Heart right ventricle (tissue), 16 donors: ENCODE measurements at places on chromosomes 13 and 19.
A peak's percentile ranks its signal among the peaks of the same experiment; 100 is the strongest.

DNA sequence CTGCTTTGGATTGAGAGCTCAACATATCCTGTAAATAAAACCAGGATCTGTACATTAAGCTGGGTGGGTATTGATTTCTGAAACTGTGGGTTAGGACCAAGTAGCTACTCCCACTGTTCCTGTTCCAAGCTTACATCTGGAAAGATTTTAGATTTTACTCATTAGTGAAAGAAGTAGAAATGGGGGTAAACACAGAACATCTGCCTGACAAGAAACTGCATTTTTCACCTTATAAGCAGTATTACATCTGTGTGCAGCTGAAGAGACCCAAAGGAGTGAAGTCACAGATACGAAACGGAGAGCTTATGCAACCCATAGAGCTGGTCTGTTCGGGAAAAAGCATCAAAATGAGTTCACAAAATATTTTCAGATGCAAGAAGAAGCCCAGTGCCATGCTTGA, 235.2 kb downstream of the SLITRK5 start:
- DNase-seq, result no peak

DNA sequence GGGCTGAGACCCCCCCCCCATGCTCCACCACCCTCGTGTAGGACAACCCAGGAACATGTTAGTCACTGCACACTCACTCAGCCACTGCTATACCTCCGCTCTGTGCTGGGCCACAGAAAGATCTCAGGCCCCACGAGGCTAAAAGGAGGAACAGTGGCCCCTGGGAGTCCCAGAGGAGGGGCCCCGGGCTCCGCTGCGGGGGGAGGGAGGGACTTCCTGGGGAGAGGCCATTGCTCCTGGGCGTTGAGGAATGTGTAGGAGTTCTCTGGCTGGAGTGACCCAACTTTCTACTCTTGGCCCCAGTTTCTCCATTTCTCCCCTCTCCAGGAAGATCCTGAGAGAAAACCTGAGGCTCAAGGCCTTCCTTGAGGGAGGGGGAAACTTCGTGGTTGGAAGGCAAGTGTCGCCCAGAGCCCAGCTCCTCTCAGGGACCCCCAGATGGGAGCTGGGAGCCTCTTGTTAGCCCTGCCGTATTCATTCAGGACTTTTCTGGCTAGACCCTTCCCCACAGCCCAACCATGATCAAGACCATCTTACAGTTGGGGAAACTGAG, 13.6 kb downstream of the ONECUT3 start:
- no peak for DNase-seq

DNA sequence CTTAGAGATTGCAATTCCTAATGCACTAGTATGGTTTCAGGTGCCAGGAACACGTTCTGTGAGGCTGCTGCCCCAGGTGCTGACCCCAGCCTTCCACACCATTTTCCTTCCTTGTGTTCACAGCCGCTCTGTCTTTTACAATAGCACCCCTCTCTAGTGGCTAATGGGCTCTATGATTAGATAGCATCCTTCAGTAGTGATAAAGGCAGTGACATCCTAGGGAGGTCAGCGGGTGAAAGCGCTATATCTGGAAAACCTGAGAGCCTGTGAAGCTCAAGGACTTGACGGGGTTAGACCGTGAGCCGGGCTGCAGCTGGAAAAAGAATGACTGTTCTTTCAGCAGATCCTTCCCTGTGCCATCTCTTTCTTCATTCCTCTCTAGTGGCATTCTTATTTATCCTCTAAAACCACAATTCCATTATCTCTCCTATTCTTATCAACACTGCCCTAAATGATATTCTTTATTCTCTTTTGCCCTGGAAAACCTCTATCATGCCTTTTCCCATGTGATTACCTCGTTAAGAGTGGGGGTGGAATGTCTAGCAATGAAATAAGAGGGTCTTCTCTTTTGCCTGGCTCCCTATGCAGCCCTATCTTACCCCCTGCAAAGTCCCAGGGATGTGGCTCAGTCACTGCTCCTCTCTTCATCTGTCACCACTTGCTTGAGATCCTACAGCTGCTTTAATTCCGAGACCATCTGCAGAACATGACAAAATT, 21.8 kb downstream of the ALOX5AP start:
- no peak for DNase-seq

GRCh38 chr13:42396501-42396900, 124.5 kb downstream of the AKAP11 start:
- no peak for DNase-seq

- DNase-seq, result peak; percentile 50
Observed at GRCh38 chr19:872266-872951, 12.9 kb downstream of the CFD start.

DNA sequence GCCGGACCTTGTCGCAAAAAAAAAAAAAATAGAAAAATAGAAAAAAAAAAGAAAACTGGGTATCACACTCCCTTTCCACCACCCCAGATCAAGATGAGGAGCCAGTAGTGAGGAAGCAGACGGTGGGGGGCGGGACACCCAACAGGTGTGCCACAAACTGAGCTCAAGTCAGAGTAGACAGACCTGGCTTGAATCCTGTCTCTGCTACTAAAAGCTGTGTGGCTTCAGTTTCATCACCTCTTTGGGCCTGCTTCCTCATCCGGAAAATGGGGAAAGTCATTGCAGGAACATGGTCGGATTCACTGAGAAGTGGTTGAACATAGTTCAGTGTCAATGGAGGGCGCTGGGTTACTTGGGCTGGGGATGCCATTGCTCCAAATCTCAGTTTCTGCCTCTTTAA, 2.9 kb downstream of the HIF3A start:
- DNase-seq, result no peak

- DNase-seq, result no peak
Observed at GRCh38 chr13:81314461-81314860, 973.5 kb upstream of the SPRY2 start.

- no peak for DNase-seq
Observed at GRCh38 chr19:23799321-23799720, 40.6 kb upstream of the ZNF681 start.

DNA sequence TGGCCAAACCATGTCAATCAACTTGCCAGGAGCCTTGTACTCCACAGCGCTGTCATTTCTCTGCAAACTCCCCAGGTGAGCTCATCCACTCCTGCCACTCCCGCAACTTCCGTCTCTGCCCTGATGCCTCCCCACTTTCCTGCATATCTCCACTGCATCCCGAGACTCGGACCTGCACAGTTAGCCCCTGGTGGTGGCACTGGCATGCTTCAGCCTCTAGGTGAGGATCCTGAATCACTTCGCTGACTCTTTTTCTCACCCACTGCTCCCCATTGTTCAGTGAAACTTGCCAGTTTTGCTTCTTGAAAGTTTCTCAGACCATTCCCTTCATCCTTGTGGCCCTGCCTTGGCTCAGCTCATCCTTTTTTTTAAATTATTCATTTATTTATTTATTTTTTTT, 3.4 kb upstream of the CTU1 start:
- no peak for DNase-seq

DNA sequence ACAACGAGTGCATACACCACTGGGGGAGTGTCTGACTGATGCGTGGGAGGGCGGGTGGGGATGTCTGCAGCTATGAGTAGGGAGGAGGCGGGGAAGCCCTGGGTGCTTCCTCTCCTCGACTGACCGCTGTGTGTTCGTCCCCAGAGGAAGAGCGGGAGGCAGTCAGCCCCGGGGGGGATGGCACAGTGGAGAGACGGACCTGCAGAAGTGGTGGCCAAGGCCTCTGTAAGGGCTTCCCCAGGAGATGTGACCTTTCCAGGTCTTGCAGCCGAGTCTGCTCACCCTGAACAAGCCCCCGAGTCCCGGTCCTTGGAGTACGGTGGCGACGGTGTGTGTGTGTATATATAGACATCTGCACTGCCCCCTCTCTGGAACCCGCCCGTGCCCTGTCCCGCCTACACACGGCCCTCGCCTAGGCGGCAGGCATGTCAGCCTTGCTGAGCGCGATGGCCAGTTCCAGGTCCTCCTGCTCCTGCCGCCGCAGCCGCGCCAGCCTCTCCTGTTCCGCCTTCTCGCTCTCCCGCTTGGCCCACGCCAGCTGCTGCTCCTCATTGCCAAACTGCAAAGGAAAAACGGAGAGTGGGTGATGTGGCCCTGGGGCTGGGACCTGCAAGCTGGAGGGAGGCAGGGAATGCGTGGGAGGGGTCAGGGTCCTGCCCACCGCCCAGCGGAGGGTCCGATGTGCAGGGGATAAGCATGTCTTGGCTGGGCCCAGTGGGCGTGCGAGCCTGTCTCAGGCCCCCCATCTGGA, 30.8 kb downstream of the KLF2 start:
- peak; percentile 42 for DNase-seq

DNA sequence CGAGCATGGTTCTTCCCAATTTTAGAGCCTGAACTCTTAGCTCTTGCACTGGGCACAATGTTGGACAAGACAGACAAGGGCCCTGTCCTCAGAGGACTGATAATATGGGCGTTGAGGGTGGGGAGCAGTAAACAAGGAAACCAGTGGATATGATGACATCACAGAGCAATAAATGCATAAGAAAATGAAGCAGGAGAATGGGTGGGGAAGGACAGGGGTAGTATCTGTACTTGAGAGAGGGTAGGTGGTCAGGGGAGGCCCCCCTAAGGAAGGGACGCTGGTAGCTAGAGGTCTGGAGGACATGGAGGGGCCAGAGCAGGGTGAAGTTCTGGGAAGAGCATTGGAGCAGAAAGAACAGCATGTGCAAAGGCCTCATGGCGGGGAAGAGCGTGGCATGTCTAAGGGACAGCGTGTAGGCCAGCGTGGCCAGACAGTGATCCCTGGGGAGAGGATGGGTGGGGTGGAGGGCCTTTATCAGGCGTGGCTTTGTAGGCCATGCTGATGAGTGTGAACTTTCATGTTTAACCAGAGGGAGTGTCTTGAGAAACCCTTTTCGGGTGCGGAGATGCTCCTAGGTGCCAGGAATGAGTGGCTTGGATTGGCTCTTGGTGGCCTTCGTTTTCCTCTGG, 15.1 kb upstream of the ZNF536 start:
- no peak for DNase-seq

- DNase-seq, result no peak
Observed at GRCh38 chr13:27789495-27790303, 2.6 kb upstream of the GSX1 start.

DNA sequence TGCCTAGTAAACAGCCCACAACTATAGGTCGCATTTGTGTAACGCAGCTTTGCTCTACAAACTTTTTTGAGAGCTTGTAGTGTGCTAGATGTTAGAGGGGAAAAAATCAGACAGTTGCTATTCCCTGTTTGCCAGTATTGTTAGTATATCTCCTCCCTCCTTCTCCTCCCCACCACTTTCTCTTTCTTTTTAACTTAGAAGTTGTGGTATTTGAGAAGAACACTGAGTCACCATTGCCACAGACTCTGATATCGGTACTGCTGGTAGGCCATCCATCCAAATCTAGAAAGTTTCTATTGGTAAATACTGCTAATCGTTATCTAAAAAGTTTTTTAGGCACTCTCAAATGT, 666 bp downstream of the POMP start:
- DNase-seq, result no peak

- no peak for DNase-seq
Observed at GRCh38 chr13:43085545-43085944, 62.2 kb downstream of the DNAJC15 start.

DNA sequence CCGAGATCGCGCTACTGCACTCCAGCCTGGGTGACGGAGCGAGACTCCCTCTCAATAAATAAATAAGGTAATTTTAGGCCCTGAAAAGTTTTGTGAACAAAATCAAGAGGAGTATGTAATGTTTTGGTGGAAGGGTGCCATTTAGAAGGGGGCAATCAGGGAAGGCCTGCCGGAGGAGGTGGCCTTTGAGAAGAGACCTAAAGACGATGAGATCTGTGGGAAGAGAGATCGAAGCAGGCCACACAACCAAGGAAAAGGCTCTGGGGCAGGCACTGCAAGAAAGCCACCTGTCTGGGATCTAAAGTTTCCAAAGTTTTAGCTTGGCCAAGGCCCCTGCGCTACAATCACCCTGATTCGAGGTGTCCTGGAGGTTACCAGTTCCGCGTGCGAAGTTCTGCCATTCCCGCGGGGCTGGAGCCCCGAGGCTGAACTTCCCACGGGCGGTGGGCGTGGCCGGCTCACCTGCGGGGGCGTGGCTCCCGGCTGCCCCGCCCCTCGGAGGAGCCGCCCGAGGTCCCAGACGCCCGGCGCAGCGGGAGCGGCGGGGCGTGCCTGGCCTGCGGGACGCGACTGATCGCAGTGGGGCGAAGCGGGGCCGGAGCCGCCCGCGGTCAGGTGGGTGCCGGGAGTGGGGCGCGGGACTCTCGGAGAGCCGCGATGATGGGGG, at the start of gene KLC3:
Gene KLC3 (plus strand): TSS at position 519 of the 667 bp plus-strand sequence. CDS start 4,792 bp downstream, outside the sequence.
- no peak for DNase-seq

GRCh38 chr13:76455960-76456359, 430.2 kb downstream of the KCTD12 start:
- no peak for DNase-seq

DNA sequence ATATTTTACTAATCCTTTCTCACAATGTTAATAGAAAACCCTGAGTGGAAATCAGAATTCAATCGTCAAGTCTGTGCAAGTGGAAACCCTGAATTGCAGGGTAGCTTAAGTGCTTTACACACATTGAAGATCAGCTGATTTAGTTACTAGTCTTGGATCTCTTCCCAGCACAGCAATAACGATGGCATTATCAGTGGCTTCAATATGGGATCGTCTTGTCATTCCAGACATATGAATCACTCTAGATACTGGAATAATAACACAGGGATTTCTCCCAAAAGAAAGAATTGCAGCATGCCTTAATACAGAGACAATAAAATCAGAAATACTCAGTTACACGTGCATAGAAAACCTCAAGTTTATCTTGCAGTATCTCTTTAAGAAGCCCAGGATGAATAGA, 12.6 kb upstream of the METTL21C start:
- no peak for DNase-seq

DNA sequence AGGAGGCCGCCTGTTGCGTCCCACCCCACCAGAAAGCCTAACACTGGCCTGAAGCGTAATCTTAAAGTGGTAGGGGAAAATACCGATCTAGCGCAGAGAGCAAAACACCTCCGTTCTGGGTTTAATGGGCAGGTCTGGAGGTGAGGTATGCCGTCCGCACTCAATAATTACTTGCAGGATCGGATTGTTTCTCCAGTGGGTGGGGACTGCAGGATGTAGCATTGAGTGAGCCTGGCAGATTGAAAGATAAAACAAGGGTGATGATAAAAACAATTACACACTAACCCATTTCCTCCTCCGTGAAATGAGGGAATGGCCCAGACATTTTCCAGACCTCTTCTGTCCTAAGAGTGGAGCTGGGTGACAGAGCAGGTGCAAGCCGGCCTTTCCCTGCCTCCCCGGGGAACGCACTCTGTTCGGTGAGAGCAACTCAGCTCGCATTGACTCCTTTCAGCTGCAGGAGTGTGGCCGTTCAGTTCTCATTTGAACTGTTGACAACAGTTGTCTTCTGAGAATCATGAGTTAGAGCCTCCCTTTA, 110.2 kb upstream of the DOCK9 start:
- no peak for DNase-seq

GRCh38 chr13:29855784-29856183, 5.4 kb upstream of the UBL3 start:
- no peak for DNase-seq

GRCh38 chr19:29378126-29378525, 147.7 kb upstream of the VSTM2B start:
- DNase-seq, result no peak

GRCh38 chr19:2051773-2052704, 995 bp upstream of the MKNK2 start:
- DNase-seq, result peak; percentile 76

- DNase-seq, result no peak
Observed at GRCh38 chr19:15758379-15758778, 20.6 kb downstream of the OR10H3 start.

- no peak for DNase-seq
Observed at GRCh38 chr13:63636316-63636993, 2220.8 kb upstream of the PCDH20 start.
